ENCODE measurements at places on chromosomes 1 and 21.

GRCh38 chr1:116972674-116973030 is 28.9 kb upstream of the CD101 start:
- DNase-seq = no peak

GRCh38 chr1:222976453-222976852 is 161.6 kb downstream of the DISP1 start:
- DNase-seq = no peak

DNA sequence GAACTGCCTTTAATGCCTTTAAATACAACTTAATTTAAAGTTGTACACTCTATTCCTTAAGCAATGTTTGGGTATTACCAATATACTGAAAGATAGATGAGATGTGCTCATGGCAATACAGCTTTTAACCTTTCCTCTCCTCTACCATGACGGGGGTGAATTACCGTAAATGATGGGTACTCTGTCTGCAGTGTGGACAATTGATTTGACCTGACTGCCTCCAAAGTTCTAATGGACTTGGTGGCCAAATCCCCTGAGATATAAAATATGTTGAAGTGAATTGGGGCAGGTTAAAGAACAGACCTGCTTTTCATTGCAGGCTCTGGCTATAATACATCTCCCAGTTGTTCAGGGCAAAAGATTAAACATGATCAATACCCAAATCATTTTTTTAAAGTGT is 367.4 kb upstream of the NR5A2 start:
- DNase-seq = no peak

DNA sequence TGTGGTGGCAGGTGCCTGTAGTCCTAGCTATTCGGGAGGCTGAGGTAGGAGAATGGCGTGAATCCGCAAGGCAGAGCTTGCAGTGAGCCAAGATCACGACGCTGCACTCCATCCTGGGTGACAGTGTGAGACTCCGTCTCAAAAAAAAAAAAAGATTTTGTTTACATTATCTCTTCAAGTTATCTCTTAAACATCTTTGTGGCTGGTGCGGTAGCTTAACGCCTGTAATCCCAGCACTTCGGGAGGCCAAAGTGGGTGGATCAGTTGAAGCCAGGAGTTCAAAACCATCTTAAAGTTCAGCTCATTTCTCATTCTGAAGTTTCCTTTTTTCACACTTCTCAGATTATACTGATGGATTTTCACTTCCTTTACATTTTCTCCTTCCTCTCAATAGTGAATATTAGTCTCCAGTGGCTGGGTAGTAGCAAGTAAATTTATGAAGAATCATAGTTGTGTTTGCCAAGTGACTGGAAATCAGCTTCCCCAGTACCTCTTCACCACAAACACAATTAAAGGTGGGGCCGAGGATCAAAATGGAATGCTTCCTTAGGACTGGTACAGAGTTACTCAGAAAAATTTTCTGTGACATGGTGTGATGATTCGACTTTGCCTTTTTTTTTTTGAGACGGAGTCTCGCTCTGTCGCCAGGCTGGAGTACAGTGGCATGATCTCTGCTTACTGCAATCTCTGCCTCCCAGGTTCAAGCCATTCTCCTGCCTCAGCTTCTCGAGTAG is 13.8 kb downstream of the PIP5K1A start:
- no peak for DNase-seq

DNA sequence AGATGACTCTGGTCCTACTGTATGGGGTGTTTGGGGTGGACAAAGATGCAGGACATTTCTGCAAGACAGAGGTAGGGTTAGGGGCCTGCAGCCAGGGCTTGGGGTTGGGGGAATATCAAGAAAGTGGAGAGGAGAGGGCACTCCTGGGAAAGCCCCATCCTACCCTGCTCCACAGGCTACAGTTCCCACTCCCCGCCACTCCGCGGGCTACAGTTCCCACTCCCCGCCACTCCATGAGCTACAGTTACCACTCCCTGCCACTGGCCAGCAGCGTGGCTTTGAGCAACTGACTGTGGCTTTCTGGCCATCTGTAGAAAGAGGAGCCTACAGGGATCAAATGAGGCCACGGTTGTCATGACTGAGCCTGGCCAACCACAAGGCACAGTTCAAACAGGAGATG is 93.8 kb upstream of the GRIK3 start:
- no peak for DNase-seq

GRCh38 chr1:92503926-92504285 is 17.2 kb upstream of the GFI1 start:
- no peak for DNase-seq

GRCh38 chr1:167532375-167532774 is 14.0 kb upstream of the CD247 start:
- DNase-seq = no peak

DNA sequence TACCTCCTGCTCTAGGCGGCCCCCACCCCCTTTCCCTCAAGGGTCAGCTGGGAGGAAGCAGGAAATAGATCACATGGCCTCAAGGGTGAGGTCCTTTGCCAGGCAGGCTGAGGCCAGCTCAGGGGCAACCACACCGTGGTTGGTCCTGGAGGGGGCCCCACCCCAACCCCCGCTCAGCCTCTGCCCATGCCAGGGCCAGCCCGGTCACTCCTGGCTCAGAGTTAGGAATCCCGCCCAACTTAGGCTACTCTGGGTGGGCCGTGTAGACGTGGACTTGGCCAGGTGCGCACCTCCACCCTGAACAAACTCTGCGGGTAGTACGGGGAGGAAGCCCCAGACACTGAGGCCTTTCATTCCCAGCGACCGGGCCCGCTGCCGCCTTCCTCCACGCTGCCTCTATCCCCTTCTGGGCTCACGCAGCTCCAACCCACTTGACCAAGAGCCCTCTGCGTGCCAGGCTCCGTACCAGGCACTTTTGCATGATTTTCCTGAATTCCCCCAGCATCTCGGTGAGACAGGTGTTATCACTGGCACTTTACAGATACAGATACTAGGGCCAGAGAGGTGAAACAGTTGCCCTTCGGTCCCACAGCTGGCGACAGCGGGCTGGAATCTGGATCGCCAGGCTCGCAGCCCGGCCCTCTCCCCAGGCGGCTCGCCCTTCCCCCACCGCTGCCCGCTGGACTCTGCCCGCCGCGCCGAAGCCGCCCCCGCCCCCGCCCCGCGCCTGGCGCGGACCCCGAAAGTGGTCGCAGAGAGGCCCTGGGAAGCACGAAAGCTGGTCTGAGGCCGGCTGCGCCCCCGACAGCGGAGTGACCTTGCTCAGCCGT is 769 bp downstream of the GALE start:
- no peak for DNase-seq

- no peak for DNase-seq
Measured at GRCh38 chr21:41750532-41751151, 16.2 kb downstream of the RIPK4 start.

DNA sequence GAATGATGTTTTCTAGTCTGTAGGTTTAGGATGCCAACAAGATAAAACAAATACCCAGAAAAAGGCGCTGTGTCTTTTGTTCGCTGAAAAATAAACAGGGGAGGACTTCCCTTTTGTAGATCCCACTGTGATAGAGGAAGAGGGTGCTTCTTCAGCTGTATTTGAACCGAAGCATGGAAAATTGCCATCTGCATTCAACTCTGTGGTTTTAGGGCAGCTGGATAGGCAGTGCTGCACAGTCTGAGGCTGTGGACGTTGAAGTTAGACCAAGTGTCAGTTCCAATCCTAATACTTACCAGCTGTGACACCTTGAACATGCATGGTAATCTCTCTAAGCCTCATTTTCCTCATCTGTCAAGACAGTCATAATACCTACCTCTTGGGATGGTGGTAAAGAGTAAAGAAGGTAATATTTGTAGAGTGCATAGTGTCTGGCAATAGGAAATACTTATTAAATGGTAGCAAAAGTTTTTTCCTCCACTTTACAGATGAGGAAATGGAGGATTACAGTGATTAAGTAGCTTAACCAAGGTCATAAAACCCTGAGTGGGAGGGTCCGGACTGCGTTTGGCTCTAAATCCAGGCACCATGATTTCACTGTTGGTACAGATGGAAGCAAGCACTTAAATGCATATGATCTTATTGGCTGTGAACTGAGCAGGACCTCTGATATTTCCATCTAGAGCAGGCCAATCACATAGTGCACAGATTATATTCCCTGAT is 48.5 kb downstream of the UTP25 start:
- DNase-seq = no peak

- no peak for DNase-seq
Measured at GRCh38 chr1:227417756-227418480, 99.6 kb upstream of the CDC42BPA start.

DNA sequence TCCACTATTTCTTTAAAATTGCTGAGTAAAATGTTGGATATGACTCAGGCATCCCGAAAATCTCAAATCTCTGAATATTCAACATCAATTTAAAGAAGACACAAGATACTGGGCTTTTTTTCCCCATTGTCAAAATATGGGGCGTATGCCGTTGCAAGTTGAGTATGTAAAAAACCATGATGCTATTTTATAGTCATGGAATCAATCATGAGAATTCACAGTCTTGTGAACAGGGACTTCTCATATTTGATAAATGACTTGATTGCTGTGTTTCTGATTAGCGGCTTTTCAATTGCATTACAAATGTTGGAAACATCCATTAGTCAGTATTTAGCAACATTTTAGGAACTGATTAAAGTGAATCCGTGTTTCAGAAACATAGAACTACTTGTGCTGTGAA is 45.3 kb downstream of the SETD4 start:
- no peak for DNase-seq

GRCh38 chr1:31064111-31064717 is 1.3 kb downstream of the PUM1 start:
- no peak for DNase-seq

GRCh38 chr1:162147760-162148159 is 78.3 kb downstream of the NOS1AP start:
- no peak for DNase-seq
